ENCODE measurements at places on chromosomes 4 and X.
A peak's percentile ranks its signal among the peaks of the same experiment; 100 is the strongest.

DNA sequence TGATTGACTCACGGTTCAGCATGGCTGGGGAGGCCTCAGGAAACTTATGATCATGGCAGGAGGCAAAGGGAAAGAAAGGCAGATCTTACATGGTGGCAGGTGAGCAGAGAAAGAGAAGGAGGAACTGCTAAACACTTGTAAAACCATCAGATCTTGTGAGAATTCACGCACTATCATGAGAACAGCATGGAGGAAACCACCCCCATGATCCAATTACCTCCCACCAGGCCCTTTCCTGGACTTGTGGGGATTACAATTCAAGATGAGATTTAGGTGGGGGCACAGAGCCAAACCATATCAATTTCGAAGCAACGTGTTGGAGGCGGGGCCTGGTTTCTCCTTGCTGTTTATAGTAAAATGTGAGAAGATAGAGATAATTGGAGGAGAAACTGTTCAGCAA lies 167.4 kb downstream of the GABRB1 start:
- DNase-seq = no peak

DNA sequence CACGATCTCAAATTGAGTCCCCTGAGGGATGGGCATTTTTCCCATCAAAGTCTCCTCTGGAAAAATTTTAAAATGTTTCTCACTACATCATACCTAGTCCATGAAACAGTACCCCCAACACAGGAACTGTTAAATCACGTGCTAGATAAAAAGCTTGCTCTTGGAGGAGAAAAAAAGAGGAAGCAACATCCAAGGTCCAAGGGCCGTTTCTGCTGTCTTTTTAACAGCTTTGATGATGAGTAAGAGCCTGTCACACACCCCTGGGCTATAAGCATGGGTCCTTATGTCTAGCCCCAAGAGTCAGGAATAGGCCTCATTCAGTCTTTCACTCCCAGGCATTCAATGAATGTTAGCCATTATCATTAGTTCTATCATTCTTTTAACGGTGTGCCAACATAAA lies 128.9 kb downstream of the SH3KBP1 start:
- no peak for DNase-seq

DNA sequence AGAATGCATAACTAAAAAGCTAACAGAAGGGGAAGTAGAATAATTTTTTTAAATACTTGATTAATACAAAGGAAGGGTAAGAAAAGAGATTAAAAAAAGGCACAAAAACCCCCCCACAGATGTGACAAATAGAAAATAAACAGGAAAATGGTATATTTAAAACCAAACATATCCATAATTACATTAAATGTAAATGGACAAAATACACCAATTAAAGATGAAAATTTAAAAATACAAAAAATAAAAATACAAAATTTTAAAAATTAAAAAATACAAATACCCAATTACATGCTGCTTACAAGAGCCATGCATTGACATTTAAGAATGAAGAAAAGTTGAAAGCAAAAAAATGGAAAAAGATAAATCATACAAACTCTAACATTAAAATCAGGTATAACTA lies 86.0 kb downstream of the SEL1L3 start:
- DNase-seq = no peak

GRCh38 chr4:87589531-87589930 lies 18.8 kb upstream of the DSPP start:
- no peak for DNase-seq

DNA sequence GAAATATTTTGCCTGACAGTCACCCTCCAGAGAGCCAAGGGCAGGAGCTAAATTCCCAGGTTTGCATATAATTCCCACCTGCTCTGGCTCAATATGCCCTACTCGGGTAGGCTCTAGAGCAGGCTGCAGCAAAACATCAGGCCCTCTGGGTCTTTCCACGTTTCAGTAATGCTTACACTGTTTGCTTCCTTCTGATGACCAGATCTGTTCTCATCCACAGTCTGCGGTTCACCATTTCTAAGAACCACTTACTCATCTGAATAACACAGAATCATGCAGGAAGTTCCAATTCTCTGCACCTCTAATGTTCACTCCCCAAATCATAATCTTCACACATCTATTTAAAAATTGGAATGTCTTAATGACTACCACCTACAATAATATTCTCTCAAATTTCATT lies 141.4 kb downstream of the PPP3CA start:
- DNase-seq = peak; percentile 4

DNA sequence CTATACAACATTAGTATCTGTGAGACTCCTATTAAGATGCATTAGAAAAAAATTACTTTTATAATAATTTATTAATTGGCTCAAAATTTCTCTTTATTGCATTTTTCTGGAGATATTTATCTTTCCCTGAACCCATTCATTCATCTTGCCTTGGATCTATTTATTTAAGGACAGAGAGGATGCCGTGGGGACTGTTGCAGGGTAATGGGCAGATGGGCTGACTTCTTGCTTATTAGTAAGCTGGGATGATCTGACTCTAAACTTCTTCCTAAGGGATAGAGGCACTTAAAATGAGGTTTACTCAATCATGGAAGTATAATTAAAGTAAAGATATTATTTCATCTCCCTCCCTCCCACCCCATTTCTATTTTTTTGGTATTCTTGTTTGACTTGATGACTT lies 18.2 kb upstream of the ANK2 start:
- DNase-seq = no peak

GRCh38 chr4:152822323-152822722 lies 42.6 kb downstream of the ARFIP1 start:
- no peak for DNase-seq

GRCh38 chr4:144421839-144422565 lies 224.0 kb upstream of the HHIP start:
- DNase-seq = no peak

GRCh38 chr4:108166038-108166437 lies 2.7 kb downstream of the LEF1 start:
- no peak for DNase-seq

- no peak for DNase-seq
Observed at GRCh38 chr4:99381588-99382175, 29.1 kb upstream of the ADH1C start.

DNA sequence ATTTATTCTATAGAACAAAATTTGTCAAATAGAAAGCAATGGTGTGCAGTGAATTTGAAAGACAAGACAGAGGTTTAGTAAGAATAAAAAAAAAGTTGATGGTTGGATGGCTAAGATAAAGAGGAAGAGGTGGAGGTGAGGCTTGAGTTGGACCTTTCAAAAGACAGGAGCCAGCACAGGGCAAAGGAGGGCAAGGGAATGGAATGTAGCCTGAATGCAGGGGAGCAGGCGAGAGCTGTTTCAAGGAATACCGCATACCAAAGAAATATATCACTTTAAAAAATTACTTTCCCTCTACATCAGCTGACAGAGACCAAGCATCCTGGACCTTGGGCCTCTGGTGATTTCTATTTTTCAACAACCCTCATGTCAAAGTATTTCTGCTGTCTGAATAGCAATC lies 38.0 kb upstream of the CXXC4 start:
- DNase-seq = no peak

- DNase-seq = no peak
Observed at GRCh38 chr4:48196758-48197504, 62.9 kb upstream of the TXK start.

- no peak for DNase-seq
Observed at GRCh38 chrX:119251386-119251785, 15.3 kb downstream of the PGRMC1 start.

DNA sequence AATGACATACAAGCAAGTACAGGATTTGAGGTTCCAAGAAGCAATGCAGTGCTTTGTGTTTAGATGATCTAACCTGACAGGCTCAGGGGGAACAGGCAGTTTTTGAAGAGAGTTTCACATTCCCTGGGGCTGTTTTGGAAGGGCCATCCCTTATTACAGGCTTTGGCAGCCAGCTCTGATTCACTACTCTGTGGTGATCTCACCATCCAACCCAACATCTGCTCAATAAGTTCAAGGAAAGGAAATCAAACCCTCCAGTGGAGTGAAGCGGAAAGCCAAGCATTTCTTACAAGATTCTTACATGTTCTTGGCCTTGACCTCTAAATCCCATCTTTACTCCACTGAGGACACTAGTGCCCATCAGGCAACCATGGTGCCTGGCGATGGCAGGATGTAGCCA lies 7.5 kb downstream of the IDS start:
- no peak for DNase-seq

- peak; percentile 19 for DNase-seq
Observed at GRCh38 chr4:7043284-7044136, at the start of gene TADA2B. Gene TADA2B, plus strand, starts transcription at chr4:7043372. Its CDS starts 208 bp downstream, at chr4:7043580.

DNA sequence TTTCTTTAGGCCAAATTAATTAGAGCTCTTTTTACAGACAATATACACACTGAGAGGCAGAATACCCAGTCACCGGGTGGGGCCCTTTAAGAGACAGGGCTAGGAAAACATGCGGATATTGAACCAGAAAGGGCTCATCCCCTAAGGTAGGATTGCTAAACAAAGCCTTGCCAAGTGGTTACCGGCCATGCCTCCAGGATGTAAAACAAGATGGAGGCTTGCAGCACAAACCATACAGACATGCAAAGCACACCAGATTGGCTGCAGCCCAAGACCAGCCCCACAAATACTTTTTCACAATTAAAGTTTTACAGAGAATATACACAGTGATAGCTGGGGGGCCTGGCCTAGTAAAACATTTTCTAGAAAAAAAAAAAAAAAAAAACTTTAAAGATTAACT lies 210.0 kb downstream of the KLHL4 start:
- no peak for DNase-seq

DNA sequence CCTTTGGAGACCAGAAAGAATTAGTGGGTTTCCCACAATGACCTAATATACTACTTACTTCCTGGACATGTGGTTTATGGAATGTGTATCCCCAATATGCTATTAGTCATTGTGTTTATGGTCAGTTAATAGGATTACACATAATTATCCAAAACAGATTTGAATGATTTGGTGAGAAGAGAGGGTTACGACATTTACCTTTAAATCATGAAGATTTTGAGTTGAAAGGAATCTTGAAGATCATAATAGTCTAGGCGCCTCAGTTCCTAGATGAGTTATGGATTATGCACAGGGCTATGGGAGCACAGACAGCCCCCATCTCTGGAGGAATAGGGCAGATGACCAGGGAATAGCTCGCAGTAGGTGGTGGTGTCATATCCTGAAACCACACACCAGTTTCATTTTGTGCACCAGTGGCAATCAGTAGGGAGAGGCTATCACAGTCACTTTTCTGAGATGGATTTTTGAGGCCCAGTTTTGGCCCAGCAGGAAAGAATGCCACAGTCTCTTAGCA lies 61.3 kb downstream of the SEPTIN11 start:
- no peak for DNase-seq

- no peak for DNase-seq
Observed at GRCh38 chr4:73704314-73705055, 35.9 kb upstream of the CXCL8 start.

DNA sequence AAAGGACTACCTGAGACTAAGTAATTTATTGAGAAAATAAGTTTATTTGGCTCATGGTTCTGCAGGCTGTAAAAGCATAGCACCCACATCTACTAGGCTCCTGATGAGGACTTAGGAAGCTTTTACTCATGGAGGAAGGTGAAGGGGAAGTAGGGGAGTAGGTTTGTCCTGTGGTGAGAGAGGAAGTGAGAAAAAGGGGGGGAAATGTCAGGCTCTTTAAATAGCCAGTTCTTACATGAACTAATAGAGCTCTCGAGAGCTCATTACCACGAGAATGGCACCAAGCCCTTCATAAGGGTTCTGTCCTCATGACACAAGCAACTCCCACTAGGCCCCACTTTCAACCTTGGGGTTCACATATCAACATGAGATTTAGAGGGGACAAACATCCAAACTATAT lies 125.5 kb upstream of the NRK start:
- DNase-seq = no peak
